BJ (cell line): ENCODE measurements at places on chromosomes 6 and 20. TPM values are rescaled to one million over a fixed set of nuclear protein-coding genes. Genes with fewer than 3 reads are reported as not detected.

Gene SNAI1
- polyA plus RNA-seq = 3.6 and 6.5 TPM in 2 replicates

Gene TTK
- polyA plus RNA-seq = 5.1 and 10.5 TPM in 2 replicates

GRCh38 chr6:144053601-144054000 lies 41.8 kb downstream of the SF3B5 start:
- DNase-seq = no peak

GRCh38 chr6:37851997-37852524 lies 32.5 kb downstream of the ZFAND3 start:
- DNase-seq = no peak

GRCh38 chr6:18406955-18407749 lies 20.0 kb downstream of the RNF144B start:
- no peak for DNase-seq

DNA sequence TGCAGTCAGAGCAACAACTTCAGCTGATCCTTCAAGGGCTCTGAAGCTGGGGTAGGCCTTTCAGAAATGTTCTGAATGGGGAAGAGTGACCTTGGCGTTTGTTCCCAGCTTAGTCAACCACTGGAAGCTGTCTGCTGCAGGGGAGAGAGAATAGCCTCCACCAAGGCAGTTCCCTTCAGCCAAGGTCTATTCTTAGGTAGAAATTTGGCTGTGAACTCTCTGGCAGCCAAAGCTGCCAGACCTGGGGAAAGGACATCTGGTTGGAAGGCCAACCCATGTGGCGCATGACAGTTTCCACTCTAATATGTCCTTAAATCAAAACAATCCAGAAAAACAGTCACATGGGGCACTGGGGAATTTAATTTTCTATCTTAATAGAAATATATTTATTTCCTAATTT lies 60.1 kb downstream of the FBXO5 start:
- DNase-seq = no peak
